ENCODE measurements at places on chromosomes 4 and X.
A peak's percentile ranks its signal among the peaks of the same experiment; 100 is the strongest.

DNA sequence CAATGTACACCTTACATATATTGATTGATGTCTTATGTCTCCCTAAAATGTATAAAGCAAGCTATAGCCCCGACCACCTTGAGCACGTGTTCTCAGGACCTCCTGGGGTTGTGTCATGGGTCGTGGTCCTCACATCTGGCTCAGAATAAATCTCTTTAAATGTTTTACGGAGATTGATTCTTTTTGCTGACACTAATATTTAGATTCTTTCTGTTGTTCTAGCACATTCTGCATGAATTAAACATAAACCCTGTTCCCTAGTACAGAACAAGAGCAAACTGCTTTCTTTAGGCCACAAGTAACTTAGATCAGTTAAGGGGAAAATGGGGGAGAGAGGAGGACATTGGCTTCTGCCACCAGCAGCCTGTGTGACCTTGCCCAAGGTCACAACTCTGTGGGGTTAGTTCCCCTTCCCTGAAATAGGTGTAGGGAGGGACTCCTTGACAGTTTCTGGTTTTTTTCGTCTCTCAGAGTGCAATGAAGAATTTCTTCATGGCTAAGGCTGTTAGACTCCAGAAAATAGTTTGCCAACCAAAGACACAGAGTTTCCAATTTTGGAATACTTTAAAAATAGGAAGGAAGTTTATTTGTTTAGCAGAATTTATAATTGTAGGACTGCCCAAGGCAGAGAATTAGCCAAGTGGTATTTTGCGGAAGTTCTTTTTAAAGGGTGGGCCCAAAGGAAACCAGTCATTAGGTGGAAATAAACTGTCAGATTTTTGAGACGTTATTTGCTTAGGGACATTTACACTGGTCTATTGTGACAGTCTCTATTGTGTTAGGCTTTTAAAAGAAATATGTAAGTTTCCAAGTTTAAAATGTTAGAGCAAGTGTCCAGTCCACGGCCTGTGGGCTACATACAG lies 29.4 kb downstream of the PTTG2 start:
- DNase-seq = no peak

DNA sequence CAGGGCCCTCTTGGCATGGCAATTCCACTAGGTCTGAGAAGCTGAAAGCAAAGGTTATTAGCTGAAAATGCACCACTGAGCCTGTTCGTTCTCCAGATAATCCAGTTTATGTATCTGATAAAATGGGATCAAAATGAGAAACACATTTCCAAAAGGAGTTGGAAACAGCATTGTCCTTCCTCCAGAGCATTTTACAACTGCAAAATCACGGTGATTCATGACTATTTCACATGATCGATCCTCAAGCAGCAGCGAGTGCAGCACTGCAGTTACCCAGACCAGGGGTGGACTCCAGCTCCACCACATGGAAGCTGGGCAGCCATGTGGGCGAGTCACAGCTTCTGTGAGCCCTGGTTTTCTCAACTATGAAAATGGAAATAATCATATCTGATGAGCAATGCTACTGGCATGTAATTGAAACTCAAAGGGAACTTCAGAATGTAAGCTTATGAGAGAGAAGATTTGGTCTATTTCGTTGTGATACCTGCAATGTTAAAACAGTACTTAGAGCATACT lies 78.7 kb upstream of the MSX1 start:
- no peak for DNase-seq

DNA sequence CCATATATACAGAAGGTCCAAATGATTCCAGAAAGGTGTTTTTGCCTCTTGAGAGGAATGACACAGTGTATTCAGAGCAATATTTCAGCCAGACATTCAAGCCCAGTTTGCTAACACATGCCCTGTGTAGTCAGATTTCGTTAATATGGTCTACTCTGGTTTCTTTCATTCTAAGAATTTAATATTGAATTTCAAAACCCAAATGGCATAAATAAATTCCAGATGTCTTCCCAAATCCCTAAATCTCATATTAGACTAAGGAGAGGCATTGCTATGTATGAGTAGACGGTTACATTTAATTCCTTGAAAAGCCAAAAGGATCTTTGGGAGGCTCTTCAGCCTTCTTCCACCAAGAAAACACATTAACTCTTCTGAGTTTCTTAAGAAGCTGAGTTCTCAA lies 66.3 kb upstream of the C1QTNF7 start:
- DNase-seq = no peak

- no peak for DNase-seq
Measured at GRCh38 chr4:98771959-98772632, 113.7 kb upstream of the TSPAN5 start.

- DNase-seq = no peak
Measured at GRCh38 chr4:18626366-18626765, 604.8 kb upstream of the LCORL start.

GRCh38 chrX:47030339-47030738 lies 47.9 kb upstream of the RGN start:
- peak; percentile 0 for DNase-seq

DNA sequence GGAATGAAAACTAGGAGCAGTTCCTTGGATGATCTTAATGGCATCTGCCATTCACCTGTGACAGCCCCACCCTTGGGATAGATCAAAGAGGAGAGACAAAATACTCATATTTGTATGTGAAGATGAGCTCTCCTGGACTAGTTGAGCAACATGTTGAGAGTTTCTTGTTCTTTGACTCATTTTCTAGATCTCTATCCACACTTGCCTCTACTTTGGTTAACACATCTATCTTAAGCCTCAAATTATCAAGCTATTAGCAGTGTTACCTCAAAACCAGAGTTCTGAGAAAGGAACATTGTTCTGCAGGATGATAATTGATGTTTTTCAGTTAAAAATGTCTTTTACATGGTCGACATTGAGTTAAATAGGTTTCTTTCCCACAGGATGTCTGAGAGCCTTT lies 94.2 kb upstream of the TEX13D start:
- no peak for DNase-seq

All from stimulated activated CD4-positive, alpha-beta T cell treated with anti-CD3 and anti-CD28 coated beads, Interleukin-1b, Interleukin-23, amount 100 ng/mL, for 24 hours (primary cell).